Fibroblast of lung (primary cell): ENCODE measurements at places on chromosomes 13 and 19. TPM values are rescaled to one million over a fixed set of nuclear protein-coding genes. Genes with fewer than 3 reads are reported as not detected.
A peak's percentile ranks its signal among the peaks of the same experiment; 100 is the strongest.

CAMSAP3 gene
- not detected in 2 replicates for total RNA-seq

LGALS16 gene
- not detected in 2 replicates for total RNA-seq

CEACAM8 gene
- total RNA-seq: not detected in 2 replicates

SH2D3A gene
- not detected in 2 replicates for total RNA-seq

- H3K4me3 ChIP-seq: no peak overlapping the region
- no peak overlapping the region for H3K27ac ChIP-seq
- no peaks in the 10 kb centered on the region for H3K4me1 ChIP-seq
- H3K36me3 ChIP-seq: no peaks in the 10 kb centered on the region
- peaks cover 2% of the 10 kb centered on the region for H3K27me3 ChIP-seq
Observed at GRCh38 chr13:31020996-31021395, 88.5 kb downstream of the TEX26 start.

DNA sequence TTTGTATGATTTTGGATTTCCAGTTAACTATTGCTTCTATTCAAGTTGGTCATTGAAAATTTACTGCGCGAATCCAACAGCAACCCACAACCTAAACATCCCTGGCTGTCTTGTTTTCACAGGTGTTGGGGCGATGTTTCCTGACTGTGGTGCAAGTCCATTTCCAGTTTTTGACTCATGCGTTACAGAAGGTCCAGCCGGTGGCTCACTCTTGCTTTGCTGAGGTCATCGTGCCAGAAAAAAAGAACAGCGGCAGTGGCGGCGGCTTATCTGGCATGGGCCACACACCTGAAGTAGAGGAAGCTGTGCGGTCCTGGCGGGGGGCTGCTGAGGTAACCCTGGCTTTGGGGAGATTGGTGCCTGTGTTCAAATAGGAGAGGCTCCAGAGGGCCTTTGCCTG, 45.2 kb upstream of the GPI start:
- no peak overlapping the region for H3K4me3 ChIP-seq
- peaks cover 5% of the 10 kb centered on the region for H3K36me3 ChIP-seq
- peaks cover 22% of the 10 kb centered on the region for H3K4me1 ChIP-seq

DNA sequence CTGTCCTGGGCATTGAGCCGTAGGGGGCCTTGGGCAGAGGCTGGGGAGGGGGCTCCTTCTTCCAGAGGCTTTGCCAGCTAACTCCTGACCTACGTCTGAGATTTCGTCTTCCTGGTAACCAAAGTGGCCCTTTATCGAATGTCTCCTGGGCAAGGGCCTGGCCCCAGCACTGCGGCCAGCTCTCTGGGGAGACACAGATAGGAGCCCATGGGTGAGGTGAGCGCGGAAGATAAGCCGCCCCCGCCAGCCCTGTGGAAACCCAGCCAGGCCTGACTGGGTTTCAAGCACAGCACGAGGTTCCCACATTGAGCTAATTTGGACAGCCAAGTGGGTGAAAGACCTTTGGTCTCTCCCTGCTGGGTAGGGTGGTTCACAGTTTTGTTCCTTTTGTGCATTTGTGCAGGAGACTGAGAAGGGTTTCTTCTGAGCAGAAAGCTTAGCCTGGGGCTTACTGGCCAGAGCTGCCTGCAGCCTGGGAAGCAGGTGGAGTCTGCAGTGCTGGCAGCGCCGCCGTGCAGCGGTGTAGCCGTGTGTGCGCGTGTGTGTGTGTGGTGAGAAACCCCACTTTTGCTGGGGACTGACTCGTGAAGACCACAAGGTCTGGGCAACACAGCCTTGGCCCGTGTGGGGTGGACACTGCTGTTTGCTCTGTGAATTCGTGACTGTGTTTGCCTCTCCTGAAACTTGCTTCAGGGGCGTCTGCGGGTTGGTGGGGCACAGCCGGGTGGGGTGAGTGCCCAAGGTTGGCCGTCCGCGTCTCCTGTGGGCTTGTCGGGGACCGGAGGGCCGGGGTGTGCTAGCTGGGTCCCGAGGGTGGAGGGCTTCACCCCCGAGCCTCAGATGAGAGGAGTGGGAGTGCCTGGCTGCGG, 2.5 kb downstream of the BSG start:
- H3K4me1 ChIP-seq: peaks cover 20% of the 10 kb centered on the region
- H3K4me3 ChIP-seq: peak overlapping the region; percentile 3
- H3K36me3 ChIP-seq: peaks cover 7% of the 10 kb centered on the region
- no peaks in the 10 kb centered on the region for H3K27me3 ChIP-seq

DNA sequence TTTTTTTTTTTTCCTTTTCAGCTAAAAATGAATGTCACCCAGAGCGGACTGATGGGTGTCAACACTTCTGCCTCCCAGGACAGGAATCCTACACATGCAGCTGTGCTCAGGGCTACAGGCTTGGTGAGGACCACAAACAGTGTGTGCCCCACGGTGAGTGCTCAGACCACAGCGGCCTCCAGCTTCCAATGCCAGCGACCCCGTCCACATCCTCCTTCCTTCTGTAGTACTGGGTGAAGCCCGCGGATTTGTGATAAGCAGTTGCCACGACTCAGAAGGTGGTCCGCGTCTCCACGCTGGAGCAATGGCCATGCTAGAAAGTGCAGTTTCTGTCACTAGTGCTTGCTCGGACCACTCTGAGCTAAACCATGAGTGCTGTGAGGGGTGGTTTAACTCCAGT, 6.0 kb downstream of the PROZ start:
- H3K36me3 ChIP-seq: peaks cover 2% of the 10 kb centered on the region
- H3K27ac ChIP-seq: no peak overlapping the region
- H3K4me3 ChIP-seq: no peak overlapping the region

- H3K27ac ChIP-seq: no peak overlapping the region
- no peak for DNase-seq
- no peaks in the 10 kb centered on the region for H3K36me3 ChIP-seq
- no peak overlapping the region for H3K4me3 ChIP-seq
- H3K4me1 ChIP-seq: no peaks in the 10 kb centered on the region
Observed at GRCh38 chr13:68440874-68441273, 1210.7 kb upstream of the PCDH9 start.

GRCh38 chr19:16496613-16496983, 404 bp downstream of the C19orf44 start:
- DNase-seq: peak; percentile 67
- peak overlapping the region; percentile 91 for H3K27ac ChIP-seq
- no peaks in the 10 kb centered on the region for H3K4me1 ChIP-seq
- no peaks in the 10 kb centered on the region for H3K27me3 ChIP-seq
- no peaks in the 10 kb centered on the region for H3K36me3 ChIP-seq
- peak overlapping the region; percentile 70 for H3K4me3 ChIP-seq

GRCh38 chr13:74675182-74675581, 541.0 kb upstream of the KLF12 start:
- peak; percentile 80 for DNase-seq
- no peaks in the 10 kb centered on the region for H3K4me1 ChIP-seq
- H3K36me3 ChIP-seq: no peaks in the 10 kb centered on the region
- no peak overlapping the region for H3K4me3 ChIP-seq

- no peak overlapping the region for H3K4me3 ChIP-seq
- no peak for DNase-seq
Observed at GRCh38 chr13:61901946-61902541, 486.4 kb upstream of the PCDH20 start.
